Right lobe of liver (tissue), 6 donors: ENCODE measurements at places on chromosomes 1 and 21. TPM values are rescaled to one million over a fixed set of nuclear protein-coding genes. Genes with fewer than 3 reads are reported as not detected.
A peak's percentile ranks its signal among the peaks of the same experiment; 100 is the strongest.

DNA sequence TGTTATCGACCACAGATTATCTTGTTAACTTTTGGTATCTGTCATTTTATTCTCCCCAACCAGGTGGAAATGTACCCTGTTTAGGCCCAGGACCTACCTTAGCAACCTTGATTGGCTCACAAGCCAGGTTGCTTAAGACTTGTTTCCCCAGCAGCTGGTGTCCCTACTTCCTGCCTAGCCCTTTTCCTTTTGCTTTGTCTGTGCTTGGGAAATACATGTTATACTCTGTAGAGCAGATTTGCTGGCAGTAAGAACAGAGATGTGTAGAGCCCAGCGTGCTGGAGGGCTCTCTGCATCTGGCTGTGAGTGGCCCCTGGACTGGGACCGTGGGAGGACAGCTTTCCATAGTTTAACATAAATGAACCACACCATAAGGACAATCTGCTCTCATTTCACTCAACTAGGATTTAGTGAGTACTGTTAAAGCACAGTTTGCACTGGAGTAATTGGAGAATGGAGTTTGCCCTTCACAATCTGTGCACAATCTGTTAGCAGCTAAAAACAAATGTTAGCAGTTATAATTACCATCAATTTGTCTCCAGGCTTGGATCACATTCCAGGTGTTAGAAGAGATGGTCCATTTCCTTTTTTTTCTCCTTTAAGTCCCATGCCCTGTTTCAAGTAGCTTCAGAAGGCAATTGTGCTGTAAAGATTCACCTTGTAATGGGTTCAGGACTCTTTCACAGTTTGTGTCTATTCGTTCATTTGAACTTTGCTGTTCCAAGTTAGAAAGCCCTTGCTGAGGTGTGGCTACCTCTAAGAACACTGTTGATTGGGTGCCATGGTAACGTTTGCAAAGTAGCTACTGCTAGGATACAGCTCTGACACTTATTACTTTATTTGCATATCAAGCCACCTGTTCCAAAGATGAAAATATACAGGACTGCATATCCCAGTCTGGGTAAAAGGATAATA, at the start of gene APOBEC4:
TSS of gene APOBEC4 (minus strand) at position 770 of the 915 bp plus-strand sequence. CDS start 4,535 bp downstream, outside the sequence.
- no peaks in the 10 kb centered on the region for H3K36me3 ChIP-seq
- H3K4me3 ChIP-seq, result no peak within 1 kb of the TSS
- H3K4me1 ChIP-seq, result peaks cover 5% of the 10 kb centered on the region
- no peak for DNase-seq

GRCh38 chr1:115670476-115671175, 28.9 kb downstream of the VANGL1 start:
- no peaks in the 10 kb centered on the region for H3K4me1 ChIP-seq
- no peaks in the 10 kb centered on the region for H3K36me3 ChIP-seq
- H3K27ac ChIP-seq, result no peak overlapping the region

DNA sequence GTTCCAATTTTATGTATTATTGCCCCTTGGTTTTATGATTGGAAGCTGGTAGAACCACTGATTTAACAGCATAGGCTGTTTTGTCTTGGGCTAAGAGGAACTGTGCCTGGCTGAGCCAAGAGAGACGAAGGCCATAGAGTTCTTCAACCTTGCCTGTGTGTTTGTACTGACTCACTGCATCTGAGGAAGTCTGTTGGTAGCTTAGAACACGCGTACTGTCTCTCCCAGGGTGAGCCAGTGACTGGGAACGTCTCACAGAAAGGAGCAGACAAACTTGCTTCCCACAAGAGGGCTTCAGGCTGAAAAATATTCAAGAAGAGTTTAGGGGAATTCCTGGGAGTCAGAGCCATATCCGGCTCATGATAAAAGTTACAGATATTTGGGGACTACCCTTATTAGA, 14.9 kb downstream of the TMEM51 start:
- DNase-seq, result no peak
- H3K27me3 ChIP-seq, result peaks cover 7% of the 10 kb centered on the region
- H3K27ac ChIP-seq, result no peak overlapping the region
- H3K4me3 ChIP-seq, result no peak overlapping the region
- H3K4me1 ChIP-seq, result no peaks in the 10 kb centered on the region
- no peaks in the 10 kb centered on the region for H3K36me3 ChIP-seq

GRCh38 chr1:77888081-77888780, at the start of gene NEXN:
Gene NEXN, plus strand, starts transcription at chr1:77888624. Its CDS starts 27,483 bp downstream, at chr1:77916107.
- H3K4me3 ChIP-seq, result peak within 1 kb of the TSS; percentile 60
- H3K4me1 ChIP-seq, result no peaks in the 10 kb centered on the region
- no peaks in the 10 kb centered on the region for H3K36me3 ChIP-seq

DNA sequence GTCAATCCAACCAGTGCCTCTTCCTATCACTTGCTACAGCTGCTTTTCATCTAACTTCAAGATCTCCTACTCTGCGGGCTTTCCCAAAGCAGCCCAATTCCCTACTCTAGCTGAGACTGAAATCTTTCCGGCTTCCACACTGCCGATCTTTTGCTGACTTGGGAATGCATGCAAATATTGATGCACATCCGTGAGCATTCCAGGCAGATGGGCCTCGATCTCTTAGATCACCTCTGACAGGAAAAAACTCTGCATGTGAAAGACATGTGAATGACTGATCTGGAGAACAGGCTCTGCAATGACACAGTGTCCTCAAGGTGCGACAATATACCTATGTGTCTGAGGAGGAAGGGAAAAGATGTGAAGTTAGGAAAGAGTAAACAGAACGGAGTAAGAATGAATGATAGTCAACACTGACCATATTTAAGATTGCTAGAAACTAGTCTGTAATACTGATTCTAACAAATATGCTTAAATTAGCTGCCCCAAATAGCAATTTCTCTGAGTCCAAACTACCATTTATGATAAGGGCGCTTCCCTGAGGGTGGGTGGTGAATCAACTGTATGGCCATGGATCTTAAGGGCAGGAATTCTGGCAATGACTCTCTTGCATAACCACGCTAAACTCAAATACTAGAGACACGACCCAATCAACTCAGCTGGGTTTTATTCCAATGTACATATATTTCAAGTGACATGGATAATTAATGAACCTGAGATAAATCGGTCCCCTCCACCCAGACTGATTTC, 8.4 kb downstream of the TAF5L start:
- H3K4me1 ChIP-seq, result peaks cover 11% of the 10 kb centered on the region
- H3K27ac ChIP-seq, result no peak overlapping the region
- peaks cover 8% of the 10 kb centered on the region for H3K36me3 ChIP-seq
- H3K4me3 ChIP-seq, result no peak overlapping the region

GRCh38 chr1:239570878-239571277, 184.5 kb downstream of the CHRM3 start:
- H3K4me1 ChIP-seq, result no peaks in the 10 kb centered on the region
- H3K27me3 ChIP-seq, result no peaks in the 10 kb centered on the region
- no peaks in the 10 kb centered on the region for H3K36me3 ChIP-seq
- DNase-seq, result no peak

GRCh38 chr1:38614861-38615260, 244.7 kb downstream of the RRAGC start:
- no peak overlapping the region for H3K27ac ChIP-seq
- no peaks in the 10 kb centered on the region for H3K27me3 ChIP-seq
- DNase-seq, result no peak

GRCh38 chr1:84344286-84344685, 42.8 kb downstream of the SAMD13 start:
- DNase-seq, result no peak
- H3K27me3 ChIP-seq, result no peaks in the 10 kb centered on the region
- H3K4me1 ChIP-seq, result no peaks in the 10 kb centered on the region
- no peak overlapping the region for H3K4me3 ChIP-seq
- H3K27ac ChIP-seq, result no peak overlapping the region

The ACOT11 gene
- total RNA-seq, result 0.64 TPM

The LAD1 gene
- total RNA-seq, result 26.7 TPM

The PLA2G2A gene
- total RNA-seq, result 117 TPM
